ENCODE measurements at places on chromosomes 2 and 18.

DNA sequence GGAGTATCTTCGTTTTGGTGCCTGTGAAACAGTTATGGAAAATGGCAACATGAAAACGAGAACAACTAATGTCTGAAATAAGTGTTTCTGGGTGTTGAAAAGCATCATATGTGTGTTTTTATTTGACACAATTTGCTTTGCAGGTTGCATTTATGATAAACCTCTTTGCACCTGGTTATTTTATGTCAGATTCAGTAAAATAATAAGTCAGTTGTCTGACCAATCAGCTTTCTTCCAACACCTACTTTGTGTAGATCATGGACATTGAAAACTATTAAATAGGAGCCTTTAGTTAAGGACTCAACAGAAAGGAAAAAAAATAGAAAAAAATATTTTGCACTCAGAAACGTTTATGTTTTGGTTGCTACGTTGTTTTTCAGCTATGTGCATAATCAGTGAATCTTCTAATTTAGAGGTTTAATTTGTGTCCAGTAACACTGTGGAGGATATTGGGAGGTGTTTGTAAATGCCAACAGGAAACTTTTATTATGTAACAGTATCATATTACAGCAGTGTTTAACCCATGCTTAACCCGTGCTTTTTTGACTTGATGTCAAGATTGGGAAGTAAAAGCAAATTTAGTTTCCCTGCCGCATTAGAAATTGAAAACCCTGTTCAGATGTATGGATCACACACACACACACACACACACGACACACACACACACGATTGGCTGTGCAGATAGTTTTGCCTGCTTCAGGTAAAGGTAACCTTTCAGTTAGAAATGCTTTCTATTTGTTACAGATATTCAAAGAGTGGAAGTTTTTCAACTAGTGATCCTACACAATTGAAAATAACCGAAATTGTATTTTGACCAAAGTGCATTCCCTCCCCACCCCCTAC lies 2.6 kb downstream of the PKP4 start:
- no peak for DNase-seq

- DNase-seq = no peak
These were observed 116.4 kb downstream of the TAF4B start for GRCh38 chr18:26342646-26343045.

DNA sequence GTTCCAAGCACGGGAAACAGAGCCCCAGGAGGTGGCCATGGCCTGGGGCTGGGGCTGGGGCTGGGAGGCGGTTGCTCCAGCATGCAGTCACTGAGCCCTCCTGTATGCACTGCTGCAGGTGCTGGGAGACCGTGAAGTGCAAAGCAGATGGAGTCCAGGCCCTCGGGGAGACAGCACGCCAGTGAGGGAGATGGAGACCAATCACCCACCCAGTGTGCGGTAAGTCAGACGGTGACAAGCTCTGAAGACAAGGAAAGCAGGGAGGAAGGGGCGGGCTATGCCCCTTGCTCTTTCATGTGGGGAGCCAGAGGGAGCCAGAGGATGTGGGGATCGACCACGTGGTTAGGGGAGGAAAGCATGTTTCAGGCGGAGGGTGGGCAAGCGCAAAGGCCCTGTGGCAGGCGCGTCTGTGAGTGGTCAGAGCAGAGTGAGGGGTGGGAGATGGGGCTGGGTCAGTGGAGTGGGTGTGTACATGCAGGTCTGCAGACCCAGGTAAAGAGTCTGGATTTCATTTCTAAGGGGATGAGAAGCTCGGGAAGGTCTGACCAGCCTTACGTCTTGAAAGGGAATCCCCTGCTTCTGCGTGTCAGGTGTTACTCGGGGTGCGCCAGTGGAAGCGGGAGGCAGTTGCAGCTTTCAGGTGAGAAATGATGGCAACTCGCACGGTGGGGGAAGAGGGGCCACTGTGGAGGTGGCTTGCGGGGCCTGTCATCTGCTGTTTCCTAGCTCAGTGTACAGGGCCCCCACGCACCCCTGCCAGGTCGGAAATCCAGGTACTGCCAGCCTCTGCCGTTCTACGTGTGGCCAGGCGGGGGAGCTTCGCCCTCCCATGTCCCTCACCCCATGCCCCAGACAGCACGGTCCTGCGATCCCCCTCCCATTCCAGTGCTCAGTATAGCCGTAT lies 19.4 kb downstream of the RRM2 start:
- no peak for DNase-seq

DNA sequence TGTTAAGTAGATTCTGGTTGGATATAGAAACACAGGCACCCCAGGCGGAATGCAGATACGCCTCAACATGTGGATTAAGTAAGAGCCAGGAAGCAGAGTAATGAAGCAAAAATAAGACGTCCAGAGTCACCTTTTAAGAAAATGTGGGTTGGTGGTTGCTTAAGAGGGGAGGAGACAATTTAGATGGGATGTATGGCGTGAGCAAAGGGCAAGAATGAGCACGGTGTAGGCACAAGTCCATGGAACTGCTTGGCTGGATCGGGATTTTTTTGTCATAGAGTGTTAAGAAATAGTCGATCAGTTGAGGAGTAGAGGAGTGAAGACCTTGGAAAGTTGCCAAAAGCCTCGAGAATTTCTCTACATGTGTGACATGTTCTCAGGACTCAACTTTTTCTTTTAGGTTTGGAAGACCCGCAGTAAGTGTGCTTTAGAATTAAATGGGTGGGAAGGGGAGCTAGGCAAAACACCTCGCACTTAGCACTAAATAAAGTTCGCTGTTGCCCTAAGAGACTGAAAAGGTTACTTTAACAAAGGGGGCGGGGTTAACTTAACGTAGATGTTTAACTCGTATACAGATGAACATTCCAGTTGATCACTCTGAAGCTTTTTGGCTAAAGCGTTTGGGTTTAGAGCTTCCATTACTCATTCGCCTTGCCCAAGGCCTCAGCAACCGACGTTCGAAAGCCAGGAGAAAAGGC lies 716 bp upstream of the SLC39A10 start:
- DNase-seq = peak; percentile 77

GRCh38 chr2:216292886-216293301 lies 79.4 kb downstream of the MARCHF4 start:
- DNase-seq = no peak

- no peak for DNase-seq
These were observed 173.7 kb downstream of the C1D start for GRCh38 chr2:67889056-67889455.

- DNase-seq = no peak
These were observed 230.9 kb upstream of the SLC14A2 start for GRCh38 chr18:45384137-45384961.

DNA sequence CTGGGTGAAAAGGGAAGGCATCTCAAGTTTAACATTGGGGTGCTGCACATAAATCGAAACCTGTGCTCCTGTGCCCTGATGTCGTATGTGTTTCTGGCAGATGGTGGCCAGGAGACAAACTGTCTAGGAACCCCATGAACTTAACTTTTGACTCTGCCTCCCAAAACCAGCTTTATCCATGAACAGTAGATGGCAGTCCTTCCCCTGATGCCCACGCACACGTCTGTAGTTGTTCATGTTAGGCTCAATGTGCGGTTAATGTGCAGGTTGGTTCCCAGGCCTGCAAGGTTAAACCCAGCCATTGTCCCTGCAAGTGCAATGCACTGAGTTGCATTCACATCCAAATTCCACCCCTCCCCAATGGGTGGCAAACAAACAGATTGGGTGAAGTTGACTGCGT lies 44.1 kb upstream of the SIX3 start:
- no peak for DNase-seq
